Transverse colon (tissue), 4 donors: ENCODE measurements at places on chromosomes 1 and 21.
A peak's percentile ranks its signal among the peaks of the same experiment; 100 is the strongest.

DNA sequence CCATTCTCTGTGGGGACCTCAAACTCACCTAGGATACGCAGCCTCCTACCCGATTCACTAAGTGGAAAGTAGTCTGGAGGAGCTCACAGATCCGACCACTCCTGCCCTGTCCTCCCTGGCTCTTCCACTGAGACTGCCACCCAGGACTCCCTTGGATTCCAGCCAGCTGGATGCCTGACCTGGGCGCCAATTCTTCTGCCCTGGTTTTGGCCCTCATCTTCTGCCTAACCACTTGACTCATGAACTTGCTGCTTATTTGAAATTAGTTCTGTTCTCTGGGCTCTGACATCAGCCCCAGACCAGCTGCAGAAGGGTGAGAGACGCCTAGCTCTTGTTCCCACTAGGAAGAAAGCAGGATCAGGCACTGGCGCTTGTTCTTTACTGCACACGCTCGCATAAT, 48.9 kb downstream of the SLC35D1 start:
- DNase-seq, result no peak

DNA sequence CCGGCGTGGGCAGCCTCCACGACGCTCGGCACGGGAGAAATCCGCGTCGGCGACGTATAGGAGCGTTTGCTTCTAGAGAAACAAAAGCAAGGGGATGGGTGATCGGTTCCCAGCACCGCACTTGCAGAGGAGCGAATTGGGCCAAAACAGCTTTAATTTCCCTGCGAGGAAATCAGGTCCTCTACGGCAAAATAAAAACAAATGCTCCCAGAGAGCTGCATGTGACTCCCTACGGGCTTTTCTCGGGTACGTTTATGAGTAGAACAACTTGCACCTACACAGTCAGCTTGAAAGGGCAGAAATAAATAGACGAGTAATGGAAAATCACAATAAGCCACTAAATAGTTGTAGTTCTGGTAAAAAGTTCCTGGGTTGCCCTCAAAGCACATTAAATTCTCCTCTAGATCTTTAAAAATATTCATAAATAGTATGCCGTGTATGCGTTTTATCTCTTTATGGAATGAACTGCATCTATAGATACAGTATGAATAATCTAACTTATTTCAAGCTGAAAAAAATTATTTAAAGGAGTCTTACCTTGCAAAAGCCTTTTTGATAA, 1.2 kb downstream of the NHLH2 start:
- DNase-seq, result no peak

GRCh38 chr1:201792534-201793305, 36.2 kb upstream of the IPO9 start:
- DNase-seq, result peak; percentile 78

DNA sequence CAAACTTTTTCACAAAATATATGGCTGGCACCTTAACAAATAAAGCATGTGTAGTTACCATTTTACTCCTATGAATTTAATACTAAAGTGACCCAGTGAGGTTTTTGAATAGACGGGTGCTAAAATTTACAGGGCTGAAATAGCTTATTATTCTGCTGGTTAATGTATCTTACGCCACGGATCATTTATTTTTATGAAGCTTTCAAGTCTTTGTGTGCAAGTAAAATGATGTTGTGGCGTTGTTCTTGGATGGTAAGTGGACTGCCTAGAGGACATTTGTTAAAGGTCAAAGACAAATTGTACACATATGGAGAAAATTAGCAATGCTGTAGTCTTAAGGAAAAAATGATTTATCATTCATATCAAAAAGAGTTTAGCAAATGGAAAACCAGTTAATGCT, 22.8 kb downstream of the INSL5 start:
- DNase-seq, result no peak

DNA sequence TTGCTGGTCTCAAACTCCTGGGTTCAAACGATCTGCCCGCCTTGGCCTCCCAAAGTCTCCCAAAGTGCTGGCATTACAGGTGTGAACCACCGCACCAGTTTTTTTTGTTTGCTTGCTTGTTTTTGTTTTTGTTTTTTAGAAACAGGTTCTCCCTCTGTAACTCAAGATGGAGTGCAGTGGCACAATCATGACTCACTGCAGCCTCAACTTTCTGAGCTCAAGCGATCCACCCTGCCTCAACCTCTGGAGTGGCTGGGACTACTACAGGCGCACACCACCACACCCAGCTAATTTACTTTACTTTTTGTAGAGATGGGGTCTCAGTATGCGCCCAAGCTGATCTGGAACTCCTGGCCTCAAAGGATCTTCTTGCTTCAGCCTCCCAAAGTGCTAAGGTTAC, 47.3 kb upstream of the USP1 start:
- no peak for DNase-seq

GRCh38 chr21:35170244-35170643, 121.1 kb upstream of the RUNX1 start:
- no peak for DNase-seq

- no peak for DNase-seq
Measured at GRCh38 chr1:151923422-151923821, 14.1 kb upstream of the THEM4 start.

DNA sequence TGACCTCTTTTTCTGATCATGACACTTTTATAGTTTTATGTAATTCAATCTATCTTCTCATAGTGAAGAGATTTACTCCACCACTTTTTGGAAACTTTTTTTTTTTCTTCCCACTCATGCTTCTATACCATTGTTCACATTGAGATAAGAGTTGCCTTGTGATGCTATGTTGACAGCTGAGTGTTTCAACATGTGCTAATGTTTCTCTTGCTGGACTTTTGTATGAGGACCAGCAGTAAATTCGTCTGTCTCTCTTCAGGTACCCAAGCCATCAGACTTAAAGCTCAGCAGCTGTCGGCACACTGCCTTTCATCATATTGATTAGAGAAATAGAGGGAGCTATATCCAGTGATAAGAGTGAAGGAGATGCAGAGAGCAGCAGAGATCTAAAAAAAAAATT, 227.0 kb downstream of the GRIK1 start:
- DNase-seq, result no peak

GRCh38 chr1:231374394-231374793, 36.3 kb downstream of the SPRTN start:
- no peak for DNase-seq

DNA sequence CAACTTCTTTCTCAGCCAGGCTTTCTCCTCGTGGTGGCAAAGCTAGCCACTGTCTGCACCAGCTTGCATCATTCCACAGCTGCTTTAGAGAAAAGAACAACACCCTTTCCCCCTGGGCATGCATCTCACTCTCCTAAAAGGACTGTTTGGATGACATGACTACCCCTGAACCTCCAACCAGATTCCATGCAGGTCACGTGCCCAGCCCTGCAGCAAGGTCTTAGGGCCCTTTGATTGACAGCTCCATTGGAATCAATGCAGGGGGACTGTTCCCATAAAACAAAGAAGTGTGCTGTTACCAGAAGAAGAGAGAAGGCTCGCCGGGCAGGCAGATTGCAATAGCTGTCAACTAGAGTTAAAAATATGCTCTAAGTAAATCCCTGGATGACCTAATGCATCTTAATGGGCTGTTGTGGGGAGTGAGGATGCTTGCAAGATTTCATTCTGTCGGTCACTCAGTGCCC, 24.4 kb downstream of the KCNA2 start:
- no peak for DNase-seq

DNA sequence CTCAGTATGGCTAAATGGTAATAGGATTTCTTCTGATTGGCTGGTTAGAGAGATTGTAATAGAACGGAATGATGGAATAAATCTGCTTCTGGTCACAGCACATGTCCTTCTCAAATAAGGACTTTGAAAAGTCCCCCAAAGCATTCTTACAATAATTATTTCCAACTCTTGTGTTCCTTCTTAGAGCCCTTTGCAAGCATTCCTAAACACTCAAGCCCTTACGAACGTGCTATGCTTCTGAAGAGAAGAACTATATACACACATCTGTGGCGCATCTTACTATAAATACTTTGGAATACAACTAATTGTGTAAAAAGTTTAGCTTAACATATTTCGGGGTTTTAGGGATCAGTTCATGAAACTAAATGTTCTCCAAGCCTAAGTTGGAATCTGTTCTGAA, 25.6 kb downstream of the CLIC4 start:
- no peak for DNase-seq

DNA sequence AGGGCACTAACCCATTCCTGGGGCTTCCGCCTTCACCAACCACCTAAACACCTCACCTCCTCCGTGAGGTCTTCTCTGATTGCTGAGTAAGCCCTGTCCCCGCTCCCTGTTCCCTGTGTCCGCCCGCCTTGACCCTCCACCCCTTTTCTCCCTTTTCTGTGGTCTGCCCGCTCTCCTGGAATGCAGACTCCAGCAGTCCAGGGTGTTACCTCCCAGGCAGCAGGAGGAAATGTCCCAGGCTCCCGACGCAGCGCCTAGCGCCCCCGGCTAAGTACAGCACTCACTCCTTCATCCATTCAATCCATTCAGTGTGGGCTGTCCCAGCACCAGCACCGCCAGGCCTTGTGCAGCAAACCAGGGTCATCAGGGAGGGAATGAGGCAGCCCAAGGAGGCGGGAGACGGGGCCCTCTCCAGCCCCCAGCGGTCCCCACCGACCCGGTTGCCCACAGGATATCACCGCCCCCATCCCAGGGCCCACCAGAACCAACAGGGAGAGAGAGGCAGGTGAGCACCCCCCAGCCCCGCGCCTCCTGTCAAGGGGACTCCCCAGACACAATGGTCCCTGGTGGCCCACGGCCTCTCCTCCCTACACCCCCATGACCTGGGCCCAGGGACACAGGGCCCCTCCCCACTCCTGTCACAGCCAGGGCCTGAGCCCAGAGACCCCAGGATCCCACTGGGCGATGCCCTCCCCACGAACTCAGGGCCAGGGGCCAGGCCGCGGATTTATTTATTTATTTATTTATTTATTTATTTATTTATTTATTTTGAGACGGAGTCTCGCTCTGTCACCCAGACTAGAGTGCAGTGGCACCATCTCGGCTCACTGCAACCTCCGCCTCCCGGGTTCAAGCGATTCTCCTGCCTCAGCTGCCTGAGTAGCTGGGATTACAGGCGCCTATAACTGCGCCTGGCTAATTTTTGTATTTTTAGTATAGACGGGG, 10.2 kb downstream of the TNFRSF14 start:
- no peak for DNase-seq

GRCh38 chr1:235640580-235640979, 9.0 kb downstream of the GNG4 start:
- peak; percentile 4 for DNase-seq

- no peak for DNase-seq
Measured at GRCh38 chr1:24323281-24323680, 4.1 kb downstream of the GRHL3 start.
